ENCODE measurements at places on chromosomes 1 and 21.

- no peak for DNase-seq
These were observed 47.9 kb downstream of the DDAH1 start for GRCh38 chr1:85417017-85417416.

DNA sequence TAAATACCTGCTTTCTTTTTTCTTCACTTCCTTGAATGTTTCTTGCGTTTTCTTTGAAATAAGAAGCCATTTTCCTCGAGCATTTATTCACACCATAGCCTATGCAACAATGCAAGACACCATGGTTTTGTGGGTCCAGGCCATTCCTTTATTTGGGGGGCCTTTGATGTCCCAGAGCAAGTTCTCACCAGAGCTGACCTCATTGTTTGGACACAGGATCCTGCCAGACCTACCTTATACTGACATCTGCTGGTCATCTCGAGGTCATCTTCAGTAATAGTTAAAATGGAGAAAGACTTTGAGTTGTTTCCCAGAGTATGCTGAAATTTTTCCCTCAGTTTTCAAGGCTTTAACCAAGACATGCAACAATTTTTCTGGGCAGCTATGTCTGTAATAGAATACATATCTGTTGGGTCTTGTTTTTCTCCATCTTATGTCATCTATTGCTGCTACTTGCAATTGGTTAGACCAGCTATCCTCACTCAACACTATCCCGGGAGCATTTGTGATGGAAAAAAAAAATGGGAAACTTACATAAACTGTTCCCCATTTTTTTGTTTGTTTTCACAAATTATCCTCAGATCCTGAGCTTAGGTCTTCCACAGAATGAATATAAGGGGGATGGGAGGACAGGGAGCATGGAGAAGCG is 34.0 kb upstream of the BACE2 start:
- peak; percentile 17 for DNase-seq

GRCh38 chr1:2314803-2315673 is 76.3 kb downstream of the MORN1 start:
- peak; percentile 81 for DNase-seq

GRCh38 chr1:226980565-226981385 is 40.7 kb downstream of the COQ8A start:
- no peak for DNase-seq

- DNase-seq: no peak
These were observed 3.2 kb upstream of the CRYBG2 start for GRCh38 chr1:26357121-26357602.

DNA sequence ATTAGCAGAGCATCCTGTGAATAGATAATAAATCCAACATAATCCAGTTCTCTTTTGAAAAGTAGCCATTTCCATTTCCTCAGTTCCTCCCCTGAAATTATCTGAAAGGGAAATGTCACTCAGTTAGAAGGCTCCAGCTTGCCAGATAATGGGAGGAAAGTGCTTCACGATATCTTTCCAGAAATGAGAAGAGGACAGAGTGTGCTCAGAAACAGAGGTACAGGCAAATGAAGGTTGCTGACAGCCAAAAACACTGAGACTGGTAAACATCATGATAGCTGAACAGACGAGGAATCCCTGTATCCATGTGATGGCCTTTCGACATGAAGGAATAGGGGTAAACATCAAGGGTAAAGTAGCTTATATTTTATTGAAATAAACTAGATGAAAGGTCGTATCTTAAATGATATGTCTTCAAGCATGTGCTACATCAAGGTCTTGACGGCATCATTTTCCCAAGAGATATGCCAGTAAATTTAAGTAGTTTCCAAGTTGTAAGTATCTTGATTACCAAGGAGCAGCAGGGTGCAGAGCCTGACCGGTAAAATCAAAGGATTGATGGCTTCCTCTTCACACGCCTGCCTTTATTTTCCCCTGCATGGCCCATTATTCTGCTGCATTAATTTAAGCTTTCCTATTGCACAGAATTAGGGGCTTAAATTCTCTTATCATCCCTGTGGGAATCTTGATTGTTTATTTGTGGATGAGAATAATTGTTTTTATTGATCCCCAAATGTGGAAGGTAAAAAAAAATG is 244.3 kb upstream of the ST6GALNAC5 start:
- no peak for DNase-seq

DNA sequence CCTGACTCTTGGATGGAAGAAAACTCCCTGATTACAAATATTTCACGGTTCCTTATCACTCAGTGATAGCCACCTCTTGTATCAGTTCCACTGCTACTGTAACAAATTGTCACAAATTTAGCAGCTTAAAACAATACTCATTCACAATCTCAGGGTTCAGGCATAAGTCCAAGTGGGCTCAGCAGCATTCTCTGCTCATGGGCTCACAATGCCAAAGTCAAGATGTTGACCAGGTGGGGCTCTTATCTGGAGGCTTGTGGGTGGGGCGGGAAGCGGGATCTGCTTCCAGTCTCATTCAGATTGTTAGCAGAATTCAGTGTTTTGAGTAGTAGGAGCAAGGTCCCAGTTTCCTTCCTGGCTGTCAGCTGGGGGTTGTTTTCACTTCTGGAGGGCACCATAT is 137.3 kb upstream of the FAM78B start:
- DNase-seq: no peak

DNA sequence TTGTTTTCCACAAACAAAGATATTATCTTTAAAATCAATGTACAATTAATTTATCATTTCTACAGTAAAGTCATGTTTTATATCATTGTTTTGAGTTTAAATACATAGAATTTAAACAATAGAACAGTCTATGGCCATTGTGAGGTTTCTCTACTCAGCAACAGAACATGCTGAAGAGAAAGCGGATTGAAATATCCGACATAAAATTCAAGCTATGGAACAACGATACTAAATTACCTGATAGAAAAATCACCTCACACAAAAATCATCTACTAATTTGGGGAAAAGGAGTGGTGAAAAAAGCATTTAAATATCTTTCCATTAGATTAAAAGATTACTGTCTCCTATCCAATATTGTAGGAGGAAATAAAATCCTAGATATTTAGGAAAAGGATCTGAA is 12.6 kb downstream of the CDKN2C start:
- DNase-seq: no peak

GRCh38 chr1:53274541-53275185 is 36.3 kb upstream of the MAGOH start:
- no peak for DNase-seq

DNA sequence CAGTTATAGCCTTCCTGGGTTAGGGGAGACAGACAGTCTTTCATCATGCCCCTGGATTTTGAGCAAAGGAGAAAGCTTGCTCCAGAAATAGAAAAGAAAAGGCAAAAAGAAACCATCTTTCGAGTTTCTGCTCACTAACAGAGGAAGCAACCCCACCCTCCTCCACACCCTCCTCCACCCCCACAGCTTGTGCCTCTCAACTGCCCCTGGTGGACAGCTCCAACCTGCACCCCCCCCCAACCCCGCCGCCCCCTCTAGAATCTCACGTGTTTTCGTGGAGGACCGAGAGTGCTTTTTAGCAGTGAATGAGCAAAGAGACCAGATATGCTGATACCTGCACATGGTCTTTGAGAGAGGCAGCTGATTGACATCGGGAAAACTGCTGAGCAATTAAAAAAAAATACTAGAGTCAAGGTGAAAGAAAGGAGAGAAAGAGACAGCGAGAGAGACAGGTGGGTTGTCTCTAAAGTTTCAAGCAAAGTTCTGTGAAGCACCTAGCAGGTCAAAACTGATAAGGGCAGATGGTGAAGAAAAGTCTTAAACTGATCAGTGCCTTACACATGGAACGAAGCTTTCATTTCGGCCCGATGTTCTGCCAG is 358.3 kb downstream of the KIF26B start:
- DNase-seq: no peak

- DNase-seq: peak; percentile 24
These were observed 3.4 kb downstream of the MEF2D start for GRCh38 chr1:156497078-156497742.

DNA sequence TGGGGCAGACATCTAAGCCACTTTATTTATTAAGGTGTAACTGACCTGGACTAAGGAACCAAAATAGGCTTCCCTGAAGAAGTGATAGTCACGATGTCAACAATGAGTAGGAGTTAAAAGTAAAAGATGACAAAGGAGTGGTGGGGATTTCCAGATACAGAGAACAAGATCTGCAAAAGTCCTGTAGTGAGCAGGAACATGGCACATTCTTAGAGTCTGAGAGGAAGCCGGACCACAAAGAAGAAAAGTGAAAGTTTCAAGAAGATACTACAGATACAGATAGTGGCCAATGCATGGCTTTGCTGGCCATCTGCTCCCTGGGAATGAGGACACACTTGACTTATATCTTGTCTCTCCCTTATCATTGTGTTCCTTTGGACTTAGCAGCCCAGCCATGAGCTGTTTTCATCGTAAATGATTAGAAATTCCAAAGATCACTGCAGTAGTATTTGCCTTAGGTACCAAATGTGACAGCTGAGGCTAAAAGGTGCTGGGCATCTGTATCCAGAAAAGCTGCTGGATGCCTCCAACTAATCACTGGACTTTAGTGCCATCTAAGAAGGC is 302.4 kb upstream of the NR5A2 start:
- DNase-seq: no peak

DNA sequence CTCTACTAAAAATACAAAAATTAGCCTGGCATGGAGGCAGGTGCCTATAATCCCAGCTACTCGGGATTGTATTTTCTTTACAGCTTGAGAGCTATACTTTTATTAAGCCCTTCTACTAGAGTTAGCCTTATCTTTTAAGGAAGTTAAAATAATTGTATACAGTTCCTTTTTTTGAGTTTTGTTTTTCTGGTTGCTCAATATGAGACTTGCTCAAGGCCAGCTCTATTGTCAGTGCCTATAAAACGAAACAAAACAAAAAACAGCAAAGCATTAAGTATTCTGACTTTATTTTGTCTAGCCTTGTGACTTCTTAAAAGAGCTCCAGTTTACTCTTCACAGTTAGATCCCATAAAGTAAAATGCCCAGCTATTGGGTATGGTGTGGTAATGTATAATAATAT is 17.2 kb downstream of the PKN2 start:
- DNase-seq: peak; percentile 56

- DNase-seq: no peak
These were observed 1.3 kb downstream of the JAM2 start for GRCh38 chr21:25640202-25640942.

DNA sequence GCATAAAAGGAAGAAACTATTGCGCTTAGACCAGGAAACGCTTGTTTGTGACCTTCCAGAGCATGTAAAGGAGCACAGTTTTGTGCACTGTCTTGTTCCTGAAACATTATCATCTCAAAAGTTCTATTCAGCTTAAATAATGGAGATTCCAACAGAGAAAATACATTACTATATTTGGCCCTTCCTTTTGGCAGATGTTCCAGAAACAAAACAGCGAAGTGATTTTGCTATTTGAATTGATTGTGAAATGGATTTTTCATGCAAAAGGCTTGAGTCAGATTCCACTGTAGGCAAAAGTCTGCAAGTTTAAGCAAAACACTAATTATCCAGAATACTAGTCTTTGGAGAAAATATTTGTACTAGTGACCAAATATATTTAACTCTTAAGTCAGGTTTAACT is 80.3 kb upstream of the PTBP2 start:
- DNase-seq: no peak
